ENCODE measurements at places on chromosomes 13 and 19.

DNA sequence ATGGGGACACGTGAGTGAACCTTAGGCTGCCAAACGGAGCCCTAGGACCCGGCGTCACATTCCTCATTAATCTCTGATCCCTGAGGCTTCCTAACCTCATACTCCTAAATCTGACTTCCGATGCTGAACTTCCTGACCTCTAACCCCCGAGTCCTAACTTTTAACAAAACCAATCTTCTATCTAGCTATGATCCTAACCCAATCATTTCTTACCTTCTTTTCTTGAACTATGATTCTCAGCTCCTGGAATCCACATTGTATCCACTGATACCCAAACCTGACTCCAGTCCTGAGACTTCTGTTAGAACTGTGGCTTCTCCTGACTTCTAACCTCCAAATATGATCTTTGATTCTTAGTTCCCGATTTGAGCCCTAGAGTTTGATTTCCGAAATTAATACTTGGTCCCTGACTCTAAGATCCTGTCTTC, 447 bp downstream of the NFKBIB start:
- no peak for DNase-seq

- DNase-seq = no peak
Observed at GRCh38 chr19:43752287-43752875, 2.4 kb downstream of the SMG9 start.

DNA sequence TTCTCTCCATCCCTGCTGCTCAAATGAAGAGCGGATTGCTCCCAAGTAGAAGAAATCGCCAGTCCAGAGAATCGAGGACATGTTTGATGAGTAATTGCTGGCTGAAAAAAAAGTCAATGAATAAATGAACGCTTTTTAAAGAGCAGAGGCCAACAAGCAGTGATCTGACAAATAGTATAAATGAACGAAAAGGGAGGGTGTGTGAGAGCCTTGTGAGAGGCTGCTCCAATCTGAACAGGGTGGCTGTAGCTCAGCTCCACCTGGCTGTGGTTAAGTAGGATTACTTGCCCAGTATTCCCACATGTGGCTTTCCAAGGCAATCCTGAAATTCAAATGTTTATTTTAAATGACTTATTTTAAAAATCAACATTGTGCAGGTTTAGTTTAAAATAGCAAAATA, 117.1 kb downstream of the TSHZ3 start:
- no peak for DNase-seq

GRCh38 chr19:35506011-35506410, 7.4 kb downstream of the DMKN start:
- DNase-seq = no peak

DNA sequence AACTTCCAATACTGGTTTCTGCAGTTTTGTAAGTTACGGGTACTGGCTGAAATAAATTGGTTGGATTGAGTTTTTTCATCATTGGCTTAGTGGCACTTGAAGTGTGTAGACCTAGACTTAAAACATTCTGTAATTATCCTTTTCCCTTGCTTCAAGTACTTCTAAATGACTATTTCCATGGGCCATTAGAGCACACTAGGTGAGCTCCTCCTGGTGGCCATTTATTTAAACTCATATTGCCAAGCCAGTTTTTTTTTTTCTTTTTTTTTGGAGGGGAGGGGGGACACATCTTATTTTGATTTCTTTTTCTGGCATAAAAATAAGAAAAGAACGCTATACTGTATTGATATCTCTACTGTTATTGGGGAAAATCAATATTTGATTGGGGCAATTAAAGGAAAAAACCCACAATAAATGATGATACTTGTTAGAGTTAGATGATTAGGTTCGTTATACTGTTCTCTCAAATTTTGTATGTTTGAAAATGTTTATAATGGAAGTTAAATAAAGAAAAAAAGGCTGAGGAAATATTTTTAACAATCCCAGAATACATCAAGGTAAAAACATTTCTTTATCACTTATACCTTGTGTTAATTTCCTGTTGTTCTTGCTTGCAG, 82.9 kb downstream of the PDS5B start:
- no peak for DNase-seq

DNA sequence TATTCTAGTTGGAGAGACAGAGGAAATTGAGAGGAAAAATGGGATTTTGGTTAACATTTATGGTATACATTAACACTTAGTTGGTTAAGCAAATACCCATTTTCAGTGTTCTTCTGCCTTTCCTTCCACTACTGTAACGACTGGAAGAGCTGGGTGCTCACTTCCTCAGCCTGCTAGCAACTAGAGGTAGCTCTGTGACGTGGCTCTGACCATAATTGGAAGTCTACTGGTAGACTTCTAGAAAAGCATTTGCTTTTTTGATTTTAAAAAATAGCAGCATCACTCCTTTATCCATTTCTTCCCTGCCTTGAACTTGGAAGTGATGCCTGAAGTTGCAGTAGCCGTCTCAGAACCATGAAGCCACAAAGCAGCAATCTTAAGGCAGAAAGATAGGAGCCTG, 15.9 kb downstream of the NHLRC3 start:
- no peak for DNase-seq

- DNase-seq = no peak
Observed at GRCh38 chr13:35771898-35772297, 295.4 kb upstream of the MAB21L1 start.

- DNase-seq = no peak
Observed at GRCh38 chr13:29994911-29995595, 144.6 kb upstream of the UBL3 start.

DNA sequence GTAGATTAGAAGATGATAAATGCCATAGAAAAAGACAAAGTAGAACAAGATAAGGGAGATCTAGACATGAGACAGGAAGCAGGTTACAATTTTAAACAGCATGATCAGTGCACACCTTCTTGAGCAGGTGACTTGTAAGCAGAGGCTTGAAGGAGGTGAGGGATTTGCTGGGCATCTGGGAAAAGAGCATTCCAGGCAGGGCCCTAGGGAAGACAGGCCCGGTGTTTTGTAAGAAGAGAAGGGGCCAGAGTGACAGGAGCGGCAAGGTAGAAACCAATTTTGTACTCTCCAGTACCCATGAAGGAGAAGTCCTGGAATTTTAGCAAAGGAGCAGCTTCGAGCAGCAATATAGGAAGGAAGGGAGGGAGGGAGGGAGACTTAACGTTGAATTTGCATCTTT, 296.5 kb downstream of the MZT1 start:
- DNase-seq = no peak

GRCh38 chr13:77460195-77460594, 75.3 kb upstream of the SCEL start:
- no peak for DNase-seq

GRCh38 chr13:24052547-24053518, 107.7 kb upstream of the SPATA13 start:
- no peak for DNase-seq

- no peak for DNase-seq
Observed at GRCh38 chr13:30134578-30134977, 172.8 kb downstream of the KATNAL1 start.

DNA sequence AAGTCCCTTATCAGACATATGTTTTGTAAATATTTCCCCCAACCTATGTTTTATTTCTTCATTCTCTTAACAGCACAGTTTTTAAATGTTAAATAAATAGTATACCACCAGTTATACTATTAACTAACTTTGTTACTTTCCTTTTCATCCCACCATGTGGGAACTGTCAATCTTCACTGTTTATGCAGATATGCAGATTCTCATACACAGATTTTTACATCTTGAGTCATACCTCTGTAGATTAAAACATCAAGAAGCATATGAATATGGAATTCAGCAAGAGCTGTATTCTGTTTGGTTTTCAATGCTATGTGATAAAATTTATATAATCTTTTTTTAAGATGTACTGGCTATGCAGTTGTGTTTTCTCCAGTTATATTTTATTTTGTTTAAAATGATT, 566.3 kb downstream of the LIG4 start:
- DNase-seq = no peak

- DNase-seq = no peak
Observed at GRCh38 chr13:29905845-29906244, 55.4 kb upstream of the UBL3 start.

GRCh38 chr13:79267560-79267959, 138.5 kb downstream of the RBM26 start:
- no peak for DNase-seq

DNA sequence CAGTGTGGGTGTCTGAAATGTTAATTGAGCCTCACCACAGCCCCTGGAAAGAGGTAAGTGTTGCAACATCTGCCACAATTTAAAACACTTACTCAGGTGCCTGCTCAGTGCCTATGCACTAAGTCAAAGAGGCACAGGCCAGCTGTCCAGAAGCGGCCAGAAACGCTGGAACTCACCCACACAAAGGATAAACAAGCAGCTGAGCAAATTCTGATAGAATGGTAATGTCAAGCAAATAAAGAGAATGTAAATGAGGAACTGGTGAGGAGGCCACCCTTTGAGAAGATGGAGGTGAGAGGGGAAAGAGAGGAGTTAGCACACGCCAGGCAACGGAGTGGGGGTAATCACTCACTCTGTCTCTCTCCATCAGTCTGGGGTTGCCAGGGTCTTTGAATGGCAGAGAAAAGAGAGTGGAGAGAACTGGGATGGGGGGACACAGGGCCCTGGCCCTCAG, 67.7 kb upstream of the SERP2 start:
- no peak for DNase-seq

GRCh38 chr19:4379383-4380253, 20.7 kb downstream of the SH3GL1 start:
- DNase-seq = no peak

GRCh38 chr19:49669516-49669915, 3.8 kb downstream of the BCL2L12 start:
- DNase-seq = no peak

GRCh38 chr19:30924670-30925069, 424.6 kb downstream of the TSHZ3 start:
- no peak for DNase-seq

- DNase-seq = no peak
Observed at GRCh38 chr13:27309967-27310598, 39.5 kb downstream of the RASL11A start.

DNA sequence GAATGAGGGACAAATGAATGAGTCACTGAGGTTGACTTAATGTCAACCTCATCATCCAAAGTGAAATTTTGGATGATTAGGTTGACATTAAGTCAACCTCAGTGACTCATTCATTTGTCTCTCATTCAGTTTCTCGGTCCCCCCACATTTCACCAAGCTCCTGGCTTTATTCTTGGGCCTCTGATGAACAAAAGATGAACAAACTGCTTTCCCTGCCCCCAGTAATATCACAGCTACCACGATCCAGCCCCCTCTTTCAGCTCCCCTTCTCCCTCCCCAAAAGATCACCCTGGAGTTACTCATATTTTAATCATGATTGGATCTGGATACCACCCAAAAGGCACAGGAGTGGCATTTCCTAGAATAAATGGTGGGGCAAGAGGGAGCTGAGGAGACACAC, 10.8 kb downstream of the CEACAM18 start:
- DNase-seq = no peak

DNA sequence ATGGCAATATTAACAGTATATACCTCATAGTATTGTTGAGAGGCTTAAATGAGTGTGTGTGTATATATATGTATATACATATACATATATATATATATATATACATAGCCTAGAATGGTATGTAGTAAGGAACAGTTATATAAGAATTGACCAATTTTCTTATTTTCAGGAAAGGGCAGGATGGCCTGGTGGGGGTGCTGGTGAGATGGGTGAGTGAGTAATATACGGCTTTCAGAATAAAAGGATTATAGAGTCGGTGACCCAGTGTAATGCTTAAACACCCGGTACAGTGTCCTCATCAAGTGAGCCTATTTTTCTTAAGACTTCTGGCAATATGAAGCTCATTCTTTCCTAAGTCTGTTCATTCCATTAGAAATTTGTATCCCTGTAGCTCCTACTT, 11.7 kb upstream of the FAM216B start:
- no peak for DNase-seq

- DNase-seq = peak; percentile 50
Observed at GRCh38 chr19:33143897-33144405, 12.0 kb downstream of the WDR88 start.

DNA sequence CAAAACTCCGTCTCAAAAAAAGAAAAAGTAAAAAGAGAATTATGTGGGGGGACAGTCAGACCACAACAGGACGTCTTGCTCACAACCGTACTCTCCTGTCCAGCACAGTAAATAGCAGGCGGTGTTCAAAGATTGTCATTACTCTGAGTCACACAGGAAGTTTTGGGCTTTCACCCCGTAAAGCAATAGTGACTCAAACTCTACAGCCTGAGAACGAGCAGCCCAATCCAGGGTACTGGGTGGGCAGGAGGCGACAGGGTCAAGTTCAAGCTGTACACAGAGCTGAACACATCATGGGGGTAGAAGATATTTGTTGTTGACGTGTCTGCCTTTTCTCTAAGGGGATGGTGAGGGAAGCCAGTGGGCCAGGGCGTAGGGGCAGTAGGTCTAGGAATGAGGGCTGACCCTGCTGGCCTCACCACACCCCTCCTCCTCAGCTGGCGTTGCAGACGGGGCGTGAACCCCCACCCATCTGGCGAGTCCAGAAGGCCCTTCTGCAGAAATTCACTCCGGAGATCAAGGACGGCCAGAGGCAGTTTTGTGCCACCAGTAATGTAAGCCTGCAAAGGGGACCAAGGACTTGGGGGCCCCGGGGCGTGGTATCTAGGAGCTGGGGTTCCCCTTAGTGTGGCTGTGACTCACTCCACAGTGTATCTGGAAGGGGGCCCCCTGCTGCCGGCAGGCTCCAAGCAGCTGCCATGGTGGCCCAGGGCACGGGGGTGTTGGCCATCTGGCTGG, 23.3 kb downstream of the PRR12 start:
- DNase-seq = no peak

DNA sequence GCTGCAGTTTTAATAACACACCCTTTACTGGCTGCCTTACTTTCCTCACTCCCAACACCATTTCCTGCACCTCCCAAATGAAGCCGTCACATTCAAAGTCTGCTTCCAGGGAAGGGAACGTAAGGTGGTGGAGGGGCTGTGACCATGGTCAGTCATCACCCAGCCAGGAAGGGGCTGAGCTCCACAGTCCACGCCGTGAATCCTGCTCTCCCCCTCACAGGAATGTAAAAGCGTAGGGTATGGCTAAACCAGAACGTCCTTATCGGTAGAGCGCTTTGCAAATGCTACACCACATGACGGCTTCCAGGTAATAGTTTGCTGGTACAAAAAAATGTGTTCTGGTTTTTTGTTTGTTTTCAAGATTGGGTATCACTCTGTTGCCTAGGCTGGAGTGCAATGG, 7.0 kb downstream of the NUMBL start:
- no peak for DNase-seq
